ENCODE measurements at places on chromosomes 2 and 18.

DNA sequence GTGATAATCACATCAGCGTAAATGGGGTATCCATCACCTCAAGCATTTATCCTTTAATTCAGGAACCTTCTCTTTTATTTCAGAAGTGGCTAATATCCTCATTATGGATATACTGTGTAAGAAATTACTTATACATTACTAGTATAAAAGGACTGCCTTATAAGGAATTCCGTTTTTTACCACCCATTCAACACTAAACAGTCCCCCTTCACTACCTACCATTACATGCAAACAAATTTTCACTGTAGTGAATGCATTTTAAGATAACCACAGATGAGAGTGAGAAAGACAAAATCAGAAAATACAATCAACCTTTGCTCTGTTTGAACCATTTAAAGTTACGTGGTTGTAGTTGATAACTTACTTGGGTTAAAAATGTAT, 551.2 kb downstream of the RNF144A start:
- no peak for DNase-seq

DNA sequence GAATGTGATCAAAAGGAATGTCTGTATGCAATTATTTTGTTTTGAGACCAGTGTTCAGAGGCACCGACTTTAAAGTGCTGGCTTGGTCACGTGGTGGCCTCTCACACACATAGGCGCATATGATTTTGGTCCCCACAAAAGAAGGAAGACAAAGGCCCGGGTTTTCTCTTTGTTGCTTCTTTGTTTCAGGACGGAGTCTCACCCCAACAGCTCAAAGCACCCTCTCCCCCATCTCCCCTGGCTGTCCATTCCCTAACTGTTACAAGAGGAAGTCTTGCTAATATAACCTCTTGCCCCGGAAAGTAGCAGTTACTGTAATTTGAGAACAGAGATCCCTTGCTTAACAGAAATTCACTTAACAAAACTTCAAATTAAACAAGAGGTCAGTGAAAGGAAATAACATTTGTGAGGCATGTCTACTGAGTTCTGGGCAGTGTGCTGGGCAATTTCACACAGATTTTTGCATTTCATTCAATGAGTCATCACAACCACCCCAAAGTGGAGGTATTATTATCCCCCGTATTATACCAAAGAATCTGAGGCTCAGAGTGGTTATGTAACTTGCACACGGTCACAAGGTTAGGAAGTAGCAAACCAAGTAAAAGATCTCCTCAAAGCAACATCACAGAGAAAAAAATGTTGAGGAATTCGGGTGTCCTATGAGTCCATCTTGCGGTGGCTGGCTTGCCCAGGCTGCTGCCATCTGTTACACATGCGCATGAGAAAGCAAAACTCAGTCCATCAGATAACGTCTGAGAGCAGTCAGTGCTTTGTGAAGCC, 75.8 kb downstream of the SDC1 start:
- DNase-seq: no peak

DNA sequence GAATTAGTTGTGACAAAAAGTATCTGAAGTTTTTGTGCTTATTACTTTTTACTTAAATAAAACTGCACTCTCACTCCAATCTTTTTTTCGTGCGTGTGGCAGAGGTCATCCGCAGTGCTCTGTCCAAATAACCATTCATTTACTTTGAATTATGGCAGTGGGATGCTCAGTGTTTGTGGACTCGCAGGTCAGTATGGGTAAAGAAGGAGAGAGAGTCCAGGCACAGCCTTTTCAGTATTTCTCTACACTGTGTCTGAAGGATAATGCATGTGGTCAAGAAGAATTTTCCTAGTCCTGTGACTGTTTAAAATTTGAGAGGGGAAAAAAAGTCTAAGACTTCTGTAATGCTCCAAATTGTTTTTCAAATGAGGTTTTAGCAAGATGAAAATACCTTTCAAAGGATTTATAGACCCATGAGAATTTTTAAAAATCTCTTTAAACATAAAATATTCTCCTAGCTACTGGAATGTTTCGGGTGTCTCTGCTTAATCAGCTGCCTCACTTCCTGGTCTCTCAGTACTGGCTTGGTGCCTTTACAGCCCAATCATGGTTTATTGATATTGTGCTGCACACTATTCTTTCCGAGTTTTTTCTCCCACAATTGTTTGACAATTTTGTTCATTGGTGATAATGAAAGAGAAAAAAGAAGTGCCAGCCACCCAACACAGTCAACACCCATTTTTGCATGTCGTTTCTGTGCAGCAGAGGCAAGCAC, 453.2 kb downstream of the PTPRM start:
- no peak for DNase-seq

DNA sequence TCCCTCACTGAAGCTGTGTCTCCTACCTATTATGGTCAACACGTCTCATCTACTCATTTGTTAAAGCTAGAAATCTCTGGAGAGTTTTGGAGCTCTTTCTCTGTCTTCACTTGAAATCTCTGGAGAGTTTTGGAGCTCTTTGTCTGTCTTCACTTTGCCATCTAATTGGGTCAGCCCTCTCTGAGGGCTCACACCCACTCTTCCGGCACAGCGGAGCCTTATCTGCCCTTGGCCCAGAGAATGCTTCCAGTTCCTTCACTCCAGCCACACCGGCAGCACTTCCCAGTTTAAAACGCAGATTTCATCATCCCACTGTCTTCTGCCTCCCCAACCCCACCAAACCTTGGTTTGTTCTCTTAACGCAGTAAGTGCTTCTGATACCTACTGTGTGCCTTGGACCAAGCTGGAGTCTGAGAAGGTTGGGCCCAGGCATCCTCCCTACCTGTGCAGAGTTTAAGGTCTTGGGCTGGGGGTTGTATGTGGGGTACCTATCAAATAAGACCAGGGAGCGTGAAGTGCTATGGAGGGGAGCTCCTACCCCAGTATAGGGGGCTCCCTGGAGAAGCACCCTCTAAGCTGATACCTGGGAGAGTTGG, 5.0 kb downstream of the HPCAL1 start:
- no peak for DNase-seq

GRCh38 chr2:230878599-230879188, 14.0 kb downstream of the ITM2C start:
- DNase-seq: no peak

GRCh38 chr2:121519732-121520640, 10.7 kb upstream of the RNU4ATAC start:
- no peak for DNase-seq

GRCh38 chr2:20596193-20596972, 54.5 kb downstream of the HS1BP3 start:
- no peak for DNase-seq

- no peak for DNase-seq
These were observed 106.2 kb downstream of the ZRANB3 start for GRCh38 chr2:135424849-135425248.

GRCh38 chr2:112275887-112276773, 733 bp downstream of the ZC3H6 start:
- DNase-seq: peak; percentile 63

DNA sequence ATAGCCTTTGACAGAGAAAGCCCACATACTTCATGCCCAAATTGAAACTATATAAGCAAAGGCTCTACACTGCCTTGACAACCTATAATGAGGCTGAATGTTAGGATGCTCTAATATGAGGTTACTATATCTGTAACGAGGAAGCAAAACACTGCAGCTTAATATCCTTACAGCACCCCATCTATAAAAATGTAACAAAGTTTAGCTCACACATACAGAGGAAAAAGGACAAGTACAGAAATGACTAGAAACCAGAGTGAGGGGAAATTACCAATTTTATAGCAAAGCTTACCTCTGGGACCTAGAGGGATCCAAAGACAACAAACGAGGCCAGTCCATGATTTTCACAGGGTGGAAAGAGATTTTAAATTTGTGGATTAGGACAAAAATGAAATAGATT, 138.5 kb downstream of the COL4A4 start:
- DNase-seq: no peak

GRCh38 chr18:22639561-22639960, 221.8 kb upstream of the CTAGE1 start:
- DNase-seq: no peak

DNA sequence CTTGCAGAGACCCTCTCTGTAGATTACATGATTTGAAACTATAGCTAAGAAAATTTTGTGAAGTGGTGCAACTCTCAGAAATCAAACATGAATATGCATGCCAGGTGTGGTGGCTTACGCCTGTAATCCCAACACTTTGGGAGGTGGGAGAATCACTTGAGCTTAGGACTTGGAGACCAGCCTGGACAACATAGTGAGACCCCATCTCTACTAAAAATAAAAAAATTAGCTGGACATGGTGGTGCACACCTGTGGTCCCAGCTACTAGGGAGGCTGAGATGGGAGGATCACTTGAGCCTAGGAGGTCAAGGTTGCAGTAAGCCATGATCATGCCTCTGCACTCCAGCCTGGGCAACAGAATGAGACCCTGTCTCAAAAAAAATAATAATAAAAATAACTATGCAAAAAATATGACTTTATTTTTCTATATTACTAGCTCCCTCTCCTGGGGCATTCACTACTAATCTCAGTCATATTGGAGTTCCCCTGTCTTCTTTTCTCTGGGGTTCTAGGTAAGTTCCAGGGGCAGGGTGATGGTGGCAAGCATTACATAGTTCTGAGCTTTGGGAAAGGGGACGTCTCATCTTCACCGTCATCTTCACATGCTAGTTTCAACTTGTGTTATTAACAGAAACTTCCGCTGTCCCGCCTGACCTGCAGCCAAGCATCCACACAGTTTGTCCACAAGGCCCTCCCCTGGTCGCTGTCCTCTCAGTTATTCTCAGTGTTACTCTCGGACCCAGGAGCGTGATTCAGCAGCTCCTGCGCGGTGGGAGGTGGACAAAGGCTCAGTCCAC, 96.8 kb upstream of the MBOAT2 start:
- no peak for DNase-seq

DNA sequence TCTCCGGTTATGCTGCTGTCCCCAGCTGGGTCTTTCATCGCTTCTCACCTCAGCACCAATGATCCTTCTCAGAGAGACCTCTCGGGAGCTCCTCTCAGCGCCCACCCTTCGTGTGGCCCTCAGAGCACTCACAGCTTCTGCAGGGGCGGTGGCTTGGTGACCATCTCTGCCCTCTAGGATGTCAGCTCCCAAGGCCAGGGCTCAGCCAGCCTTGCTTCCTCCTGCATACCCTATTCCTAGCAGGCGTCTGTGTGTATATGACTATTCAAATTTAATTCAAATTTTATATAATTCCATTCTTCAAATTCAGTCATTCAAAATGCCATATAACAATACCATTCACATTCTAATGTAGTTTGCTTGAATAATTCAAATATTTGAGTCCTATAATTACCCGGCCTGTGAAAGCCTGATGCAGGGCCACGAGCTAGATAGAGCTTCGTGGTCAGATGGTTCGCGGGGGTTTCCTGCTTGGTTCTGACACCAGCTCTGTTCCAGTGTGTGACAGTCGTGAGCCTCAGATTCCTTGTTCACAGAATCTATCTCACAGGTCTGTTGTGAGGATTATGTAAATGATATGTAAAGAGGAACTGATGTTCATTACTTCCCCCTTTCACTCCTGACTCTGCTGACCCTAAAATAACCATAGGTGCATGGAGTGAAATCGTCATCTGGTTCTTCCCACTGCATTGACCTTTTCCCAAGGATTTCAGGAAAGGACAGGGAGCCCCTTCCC, 94.0 kb upstream of the CNGA3 start:
- no peak for DNase-seq

- DNase-seq: no peak
These were observed 1.3 kb downstream of the HS6ST1 start for GRCh38 chr2:128317181-128317898.

DNA sequence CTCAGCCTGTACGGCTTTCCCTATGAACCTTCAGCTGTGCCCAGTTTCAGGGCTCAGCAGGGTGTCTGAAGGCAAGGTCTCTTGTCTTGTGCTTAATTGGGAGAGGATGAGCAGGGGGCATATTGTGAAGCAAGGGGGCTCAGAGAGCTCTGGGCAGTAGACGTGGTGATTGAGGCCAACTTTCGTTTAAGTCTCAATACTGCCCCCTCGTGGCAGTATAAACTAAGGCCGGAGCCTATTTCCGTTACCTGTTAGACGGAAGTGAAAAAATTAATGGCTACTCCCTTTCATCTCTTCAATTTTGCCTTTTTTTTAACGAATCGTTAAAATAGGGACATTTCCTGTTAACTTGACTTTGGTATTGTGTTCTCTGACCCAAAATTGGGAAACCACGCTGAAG, 193.4 kb downstream of the TDRD15 start:
- DNase-seq: no peak

- no peak for DNase-seq
These were observed 91.4 kb downstream of the GALNT1 start for GRCh38 chr18:35672897-35673296.

GRCh38 chr2:68417926-68418325, 49.2 kb downstream of the FBXO48 start:
- no peak for DNase-seq

DNA sequence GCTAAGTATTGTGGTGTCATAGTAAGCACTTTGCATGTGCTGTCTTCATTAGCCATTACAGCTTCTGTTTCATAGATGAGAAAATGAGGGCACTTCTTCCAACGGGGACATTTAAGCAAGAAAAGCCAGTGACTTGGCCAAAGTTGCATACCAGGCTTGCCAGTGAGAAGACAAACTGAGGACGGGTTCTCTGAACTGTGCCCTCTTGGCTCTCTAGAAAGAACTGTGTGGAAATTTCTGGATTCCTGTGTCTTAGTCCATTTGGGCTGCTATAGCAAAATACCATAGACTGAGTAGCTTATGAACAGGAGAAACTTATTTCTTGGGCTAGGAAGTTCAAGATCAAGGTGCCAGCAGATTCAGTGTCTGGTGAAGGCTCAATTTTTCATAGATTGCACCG, 13.3 kb downstream of the CTIF start:
- no peak for DNase-seq

DNA sequence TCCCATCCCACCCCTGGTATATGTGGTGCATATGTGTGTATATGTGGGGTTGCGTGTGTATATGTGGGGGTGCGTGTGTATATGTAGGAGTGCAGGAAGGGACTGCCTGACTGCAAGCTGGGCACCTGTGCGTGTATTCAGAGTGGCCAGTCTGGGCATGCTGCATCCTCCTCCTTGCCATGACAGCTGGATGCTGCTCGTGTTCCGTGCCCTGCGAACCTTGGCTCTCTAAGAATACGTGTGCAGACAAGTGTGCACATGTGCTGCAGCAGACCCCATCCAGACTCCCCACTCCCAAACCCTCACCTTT, 222.1 kb downstream of the CELF4 start:
- no peak for DNase-seq

DNA sequence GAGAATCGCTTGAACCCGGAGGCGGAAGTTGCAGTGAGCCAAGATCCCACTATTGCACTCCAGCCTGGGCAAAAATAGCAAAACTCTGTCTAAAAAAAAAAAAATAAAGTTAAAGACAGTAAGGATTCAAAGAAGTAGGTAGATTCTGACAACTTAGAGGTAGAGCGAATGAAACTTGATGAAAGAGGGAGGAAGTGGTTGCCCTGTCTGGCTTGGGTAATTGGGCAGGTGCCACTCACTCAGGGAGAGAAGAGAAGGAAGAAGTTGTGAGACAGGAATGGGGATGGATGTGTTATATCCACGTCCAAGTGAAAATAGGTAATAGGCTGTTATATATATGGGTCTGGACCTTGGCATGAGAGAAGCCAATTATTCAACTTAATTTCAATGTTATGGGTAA, 26.3 kb downstream of the NDC80 start:
- no peak for DNase-seq

GRCh38 chr2:124250433-124250832, 225.3 kb downstream of the CNTNAP5 start:
- no peak for DNase-seq

GRCh38 chr18:58789876-58790240, 74.8 kb upstream of the ZNF532 start:
- no peak for DNase-seq

GRCh38 chr2:56239437-56239836, 55.6 kb downstream of the CCDC85A start:
- DNase-seq: no peak
